ENCODE measurements at places on chromosomes 5 and 9. TPM values are rescaled to one million over a fixed set of nuclear protein-coding genes. Genes with fewer than 3 reads are reported as not detected.

GRCh38 chr5:77561965-77562364 is 69.8 kb upstream of the WDR41 start:
- H3K4me3 ChIP-seq, result no peak overlapping the region
- H3K27me3 ChIP-seq, result no peaks in the 10 kb centered on the region
- no peak overlapping the region for H3K27ac ChIP-seq
- DNase-seq, result no peak

DNA sequence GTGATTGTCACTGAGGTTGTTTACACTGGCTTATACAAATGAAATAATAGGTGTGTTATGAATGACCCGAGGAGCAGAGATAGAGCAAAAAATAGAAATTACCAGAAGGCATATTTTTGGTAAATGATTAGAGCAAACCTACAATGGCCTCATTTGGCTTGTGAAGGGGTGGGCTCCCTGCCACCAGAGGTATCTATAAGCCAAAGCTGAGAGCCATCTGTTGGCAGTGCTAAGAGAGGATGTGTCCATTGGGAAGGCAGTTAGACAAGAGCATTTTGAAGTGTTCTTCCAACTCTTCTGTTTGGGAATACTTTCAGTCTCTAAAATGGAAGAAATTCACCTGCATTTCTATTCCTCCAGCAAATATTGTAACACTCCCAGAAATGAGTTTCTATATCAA is 10.6 kb downstream of the NIPAL4 start:
- H3K36me3 ChIP-seq, result no peaks in the 10 kb centered on the region
- no peaks in the 10 kb centered on the region for H3K4me1 ChIP-seq
- no peak for DNase-seq
- H3K4me3 ChIP-seq, result no peak overlapping the region

GRCh38 chr5:39466846-39467245 is 42.1 kb upstream of the DAB2 start:
- no peak overlapping the region for H3K27ac ChIP-seq
- no peaks in the 10 kb centered on the region for H3K27me3 ChIP-seq
- H3K4me3 ChIP-seq, result no peak overlapping the region

- no peaks in the 10 kb centered on the region for H3K27me3 ChIP-seq
- H3K27ac ChIP-seq, result no peak overlapping the region
- H3K4me3 ChIP-seq, result no peak overlapping the region
- no peaks in the 10 kb centered on the region for H3K36me3 ChIP-seq
- no peak for DNase-seq
Measured at GRCh38 chr5:139298242-139298641, 4.7 kb downstream of the MATR3 start.

Gene TDRD7
- 23.0 TPM for total RNA-seq

DNA sequence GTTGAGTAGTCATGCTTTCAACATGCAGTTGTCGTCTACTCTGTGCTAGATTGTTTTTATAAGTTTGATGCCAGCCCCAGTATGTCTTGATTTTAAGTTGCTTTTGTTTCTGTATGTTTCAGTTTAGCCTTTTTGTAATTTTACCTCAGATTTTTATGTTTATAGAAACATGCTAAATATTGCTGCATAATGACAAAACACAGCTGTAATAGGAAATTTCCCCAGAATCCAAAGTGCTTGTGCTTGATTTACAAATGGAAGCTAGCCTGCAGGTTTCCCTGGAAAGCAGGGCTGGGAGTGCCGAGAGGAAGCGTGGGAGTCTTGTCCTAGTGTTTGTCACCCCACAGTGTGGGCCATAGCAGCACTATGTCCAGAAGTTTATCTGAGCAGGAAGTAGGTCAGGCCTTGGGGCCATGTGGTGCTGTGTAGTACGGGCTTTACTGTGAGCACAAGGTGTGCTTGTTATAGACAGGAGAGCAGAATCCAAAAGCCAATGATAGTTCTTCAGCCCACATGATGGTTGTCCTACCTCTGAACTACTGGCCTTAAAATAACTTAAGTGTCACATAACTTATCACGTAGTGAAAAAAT is 100.0 kb upstream of the NREP start:
- H3K36me3 ChIP-seq, result no peaks in the 10 kb centered on the region
- no peaks in the 10 kb centered on the region for H3K27me3 ChIP-seq
- H3K27ac ChIP-seq, result no peak overlapping the region
- no peak for DNase-seq
- H3K4me3 ChIP-seq, result no peak overlapping the region
